ENCODE measurements at places on chromosomes 4 and X. TPM values are rescaled to one million over a fixed set of nuclear protein-coding genes. Genes with fewer than 3 reads are reported as not detected.

The TCP11X2 gene
- not detected for total RNA-seq

The RNF113A gene
- 27.0 TPM for total RNA-seq

The MAGEA9B gene
- total RNA-seq: not detected

The FHDC1 gene
- 0.53 TPM for total RNA-seq

The ADGRG2 gene
- not detected for total RNA-seq

The UCHL1 gene
- not detected for total RNA-seq

The AKAP14 gene
- total RNA-seq: not detected

DNA sequence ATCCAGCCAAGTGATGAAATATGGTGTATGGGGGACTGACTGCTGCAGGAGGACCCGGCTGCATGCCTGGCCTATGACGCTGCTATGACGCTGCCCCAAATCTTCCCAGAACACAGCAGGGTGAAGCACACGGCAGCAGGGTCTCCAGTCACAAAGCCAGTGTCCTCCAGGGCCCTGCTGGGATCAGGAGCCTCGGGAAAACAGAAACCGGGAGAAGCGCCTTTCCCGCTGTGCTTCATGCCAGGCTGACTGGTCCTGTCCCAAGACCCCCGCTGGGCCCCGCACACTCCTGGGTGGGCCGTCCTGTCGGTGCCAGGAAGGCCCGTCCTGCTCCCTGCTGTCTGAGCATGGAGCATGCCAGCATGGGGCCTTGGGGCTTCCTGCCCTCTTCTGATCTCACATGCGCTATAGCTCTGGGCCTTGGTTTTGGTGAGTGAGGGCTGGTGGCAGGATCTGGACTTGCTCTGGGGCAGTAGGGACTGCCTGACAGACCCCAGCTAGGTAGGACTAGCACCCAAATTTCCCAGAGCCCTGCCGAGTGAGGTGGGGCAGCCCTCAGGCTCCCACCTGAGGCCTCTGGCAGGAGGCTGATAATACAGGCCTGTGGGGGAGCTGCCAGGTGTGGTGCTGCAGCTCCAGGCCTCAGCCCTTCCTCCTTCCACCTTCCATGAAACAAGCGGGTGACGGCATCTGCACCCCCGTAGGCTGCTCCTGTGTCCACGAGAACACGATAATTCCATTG, 64.0 kb downstream of the ACOX3 start:
- DNase-seq: no peak

- no peak for DNase-seq
These were observed 23.5 kb downstream of the SPCS3 start for GRCh38 chr4:176343286-176343685.

DNA sequence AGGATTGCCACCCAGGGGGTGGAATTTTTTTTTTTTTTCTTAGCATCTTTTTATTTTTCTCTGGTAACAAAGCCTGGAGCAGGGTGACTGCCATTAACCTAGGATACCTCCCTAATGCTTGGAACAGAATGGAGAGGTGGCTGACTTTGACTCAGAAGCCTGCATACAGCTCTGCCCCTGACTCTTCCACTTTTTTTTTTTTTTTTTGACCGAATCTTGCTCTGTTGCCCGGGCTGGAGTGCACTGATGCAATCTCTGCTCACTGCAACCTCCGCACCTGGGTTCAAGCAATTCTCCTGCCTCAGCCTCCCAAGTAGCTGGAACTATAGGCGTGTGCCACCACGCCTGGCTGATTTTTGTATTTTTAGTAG, 341 bp upstream of the SLC2A9 start:
- DNase-seq: no peak

- DNase-seq: no peak
These were observed 45.8 kb downstream of the EVC2 start for GRCh38 chr4:5662555-5662954.

DNA sequence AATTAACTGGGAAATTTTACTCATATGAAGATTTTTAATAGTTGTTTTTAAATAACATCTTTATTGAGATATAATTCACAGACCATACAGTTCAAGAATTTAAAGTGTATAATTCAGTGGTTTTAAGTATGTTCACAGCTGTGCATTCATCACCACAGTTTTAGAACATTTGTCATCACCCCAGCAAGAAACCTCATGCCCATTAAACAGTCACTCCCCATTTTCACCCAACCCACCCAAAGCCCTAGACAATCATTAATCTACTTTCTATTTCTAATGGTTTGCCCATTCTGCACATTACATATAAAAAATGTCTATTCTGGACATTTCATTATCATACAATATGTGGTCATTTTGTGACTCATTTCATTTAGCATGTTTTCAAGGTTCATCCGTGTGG, 2.8 kb downstream of the UPRT start:
- DNase-seq: no peak

DNA sequence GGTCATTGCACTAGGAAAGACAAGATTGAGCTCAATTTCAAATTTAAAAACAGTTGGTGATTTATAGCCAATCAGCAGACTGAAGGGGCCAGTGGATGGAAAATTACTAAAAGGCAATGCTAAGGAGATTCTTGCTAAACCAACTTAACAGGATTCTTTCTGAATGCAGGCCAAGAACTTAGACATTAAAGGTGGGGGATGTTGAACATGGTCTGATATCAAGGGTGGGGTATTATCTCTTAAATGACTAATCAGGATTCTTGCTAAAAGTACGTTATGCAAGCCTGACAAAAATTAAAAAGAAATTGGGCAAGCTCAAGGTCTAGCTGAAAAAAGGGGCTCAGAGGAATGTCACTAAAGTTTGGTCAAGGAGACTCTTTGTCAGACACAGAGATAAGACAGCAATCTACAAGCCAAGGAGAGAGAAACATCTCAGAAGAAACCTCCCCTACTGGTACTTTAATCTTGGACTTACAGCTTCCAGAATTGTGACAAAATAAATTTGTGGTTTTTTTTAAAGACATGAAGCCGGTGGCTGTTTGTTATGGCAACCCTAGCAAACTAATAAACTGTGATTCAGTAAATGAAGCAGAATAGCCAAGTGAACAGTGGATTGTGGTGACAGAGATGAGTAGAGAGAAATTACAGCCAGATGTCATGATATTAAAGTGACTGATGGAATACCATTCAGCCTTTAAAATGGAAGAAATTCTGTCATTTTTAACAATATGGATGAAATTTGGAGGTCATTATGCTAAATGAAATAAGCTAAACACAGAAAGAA, 120.3 kb upstream of the KLHL4 start:
- DNase-seq: no peak

DNA sequence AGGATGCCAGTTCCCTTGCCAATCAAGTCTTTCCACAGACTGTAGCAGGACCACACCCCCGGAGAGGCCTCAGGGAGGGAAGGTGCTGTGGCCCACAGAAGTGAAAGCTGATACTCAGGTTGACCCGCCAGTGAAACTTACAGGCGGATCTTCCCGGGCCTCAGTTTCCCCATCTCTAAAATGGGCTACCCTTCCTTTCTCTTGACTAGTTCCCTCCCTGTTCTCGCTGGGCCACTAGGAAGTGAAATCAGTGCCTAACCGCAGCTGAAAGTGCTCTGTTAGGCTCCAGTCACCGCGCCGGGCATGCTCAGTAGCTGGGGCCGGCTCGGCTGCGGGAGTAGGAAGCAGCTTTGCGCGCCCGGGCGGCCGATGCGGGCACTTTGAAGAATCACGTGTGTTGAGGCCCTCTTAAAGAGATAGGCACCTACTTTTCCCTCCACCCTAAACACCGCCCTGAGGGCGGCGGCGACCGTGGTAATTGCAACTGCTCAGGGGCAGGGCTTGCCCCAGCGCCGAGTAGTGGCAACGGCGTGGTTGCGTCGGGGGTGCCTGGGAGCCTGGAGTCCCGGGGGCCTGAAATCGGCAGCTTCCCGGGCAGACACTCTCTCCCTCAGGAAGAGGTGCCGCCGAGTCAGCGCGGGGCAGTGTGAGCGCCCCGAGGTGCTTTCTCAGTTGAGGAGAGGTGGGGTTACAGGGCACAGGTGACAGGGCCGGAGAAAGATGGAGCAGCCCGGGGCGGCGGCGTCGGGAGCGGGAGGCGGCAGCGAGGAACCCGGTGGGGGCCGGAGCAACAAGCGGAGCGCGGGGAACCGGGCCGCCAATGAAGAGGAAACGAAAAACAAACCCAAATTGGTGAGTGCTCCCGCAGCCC, at the start of gene DIAPH2:
TSS of gene DIAPH2 (plus strand) at position 504 of the 871 bp plus-strand sequence.
- DNase-seq: peak; percentile 81

- no peak for DNase-seq
These were observed 132.2 kb upstream of the C1QTNF7 start for GRCh38 chr4:15295421-15296162.

- no peak for DNase-seq
These were observed 21.1 kb downstream of the HOPX start for GRCh38 chr4:56659946-56660345.

DNA sequence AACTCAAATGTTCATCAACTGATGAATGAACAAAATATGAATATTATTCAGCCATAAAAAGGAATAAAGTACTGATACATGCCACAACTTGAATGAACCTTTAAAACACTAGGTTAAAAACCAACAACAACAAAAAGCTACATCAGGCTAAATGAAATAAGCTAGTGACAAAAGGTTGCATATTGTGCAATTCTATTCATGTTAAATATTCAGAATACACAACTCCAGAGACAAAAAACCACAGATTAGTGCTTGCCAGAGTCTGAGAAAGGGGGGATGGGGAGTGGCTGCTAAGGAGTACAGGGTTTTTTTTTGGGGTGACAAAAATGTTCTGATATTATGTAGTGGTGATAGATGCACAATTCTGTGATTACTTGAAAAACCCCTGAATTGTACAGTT, 58.5 kb downstream of the HAUS3 start:
- no peak for DNase-seq

DNA sequence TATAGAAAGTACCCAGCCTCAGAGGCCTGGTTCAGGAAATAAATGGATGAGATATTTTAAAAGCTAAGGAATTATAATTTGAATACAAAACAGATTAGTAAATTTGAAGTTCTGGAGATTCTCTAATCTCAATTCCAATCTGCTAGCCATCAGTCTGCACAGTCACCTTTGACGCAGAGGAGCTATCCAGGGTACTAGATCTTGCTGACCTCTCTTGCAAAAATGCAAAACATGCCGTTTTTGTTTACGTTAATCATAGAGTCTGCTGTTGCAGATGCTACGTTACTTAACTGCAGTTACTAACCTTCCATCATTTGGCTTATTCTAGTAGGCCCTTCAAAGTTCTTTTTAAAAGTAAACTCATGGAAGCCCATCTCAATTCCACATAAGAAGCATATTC, 10.4 kb downstream of the CCSER1 start:
- DNase-seq: no peak

DNA sequence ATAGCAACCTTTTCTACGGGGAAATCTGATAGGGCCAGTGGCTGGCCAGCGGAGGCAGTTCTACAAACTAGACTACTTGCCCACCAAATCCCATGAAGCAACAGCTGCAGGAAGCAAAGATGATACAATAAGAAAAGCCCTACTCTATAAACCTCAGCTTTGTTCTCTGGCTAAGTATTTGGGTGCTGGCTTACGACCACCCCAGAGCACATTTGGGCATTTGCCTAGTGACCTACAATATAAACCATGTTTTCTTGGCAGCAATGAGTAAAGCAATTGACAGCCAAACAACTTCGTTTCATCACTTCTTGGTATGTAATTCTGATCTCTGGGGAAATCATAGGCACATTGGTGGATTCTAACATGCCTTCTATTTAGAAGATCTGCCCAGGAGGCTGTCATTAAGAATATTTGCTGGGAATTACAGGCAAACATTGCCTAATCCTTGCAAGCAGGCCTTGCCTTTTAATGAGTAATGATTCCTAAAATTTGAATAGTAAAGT, 7.5 kb upstream of the LHFPL1 start:
- no peak for DNase-seq

- DNase-seq: no peak
These were observed 8.0 kb upstream of the MSL3 start for GRCh38 chrX:11750046-11750445.

DNA sequence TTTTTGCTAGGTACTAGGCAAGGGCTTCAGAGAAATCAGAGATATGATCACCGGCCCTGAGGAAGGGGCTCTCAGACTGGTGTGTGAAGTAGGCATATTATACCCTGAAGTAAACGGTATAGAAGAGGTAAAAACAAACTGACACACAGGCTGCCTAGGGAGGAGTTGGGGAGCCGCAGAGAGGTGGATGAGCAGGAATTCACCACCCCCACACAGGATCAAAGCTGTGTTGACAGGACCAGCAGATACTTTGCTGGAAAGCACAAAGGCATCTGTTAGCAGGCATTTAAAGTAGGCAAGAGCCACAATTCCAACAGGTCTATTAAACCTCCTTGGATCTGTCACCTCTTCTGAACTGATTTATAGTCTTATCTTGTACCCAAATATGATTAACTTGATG, 71.8 kb upstream of the GPR34 start:
- no peak for DNase-seq

DNA sequence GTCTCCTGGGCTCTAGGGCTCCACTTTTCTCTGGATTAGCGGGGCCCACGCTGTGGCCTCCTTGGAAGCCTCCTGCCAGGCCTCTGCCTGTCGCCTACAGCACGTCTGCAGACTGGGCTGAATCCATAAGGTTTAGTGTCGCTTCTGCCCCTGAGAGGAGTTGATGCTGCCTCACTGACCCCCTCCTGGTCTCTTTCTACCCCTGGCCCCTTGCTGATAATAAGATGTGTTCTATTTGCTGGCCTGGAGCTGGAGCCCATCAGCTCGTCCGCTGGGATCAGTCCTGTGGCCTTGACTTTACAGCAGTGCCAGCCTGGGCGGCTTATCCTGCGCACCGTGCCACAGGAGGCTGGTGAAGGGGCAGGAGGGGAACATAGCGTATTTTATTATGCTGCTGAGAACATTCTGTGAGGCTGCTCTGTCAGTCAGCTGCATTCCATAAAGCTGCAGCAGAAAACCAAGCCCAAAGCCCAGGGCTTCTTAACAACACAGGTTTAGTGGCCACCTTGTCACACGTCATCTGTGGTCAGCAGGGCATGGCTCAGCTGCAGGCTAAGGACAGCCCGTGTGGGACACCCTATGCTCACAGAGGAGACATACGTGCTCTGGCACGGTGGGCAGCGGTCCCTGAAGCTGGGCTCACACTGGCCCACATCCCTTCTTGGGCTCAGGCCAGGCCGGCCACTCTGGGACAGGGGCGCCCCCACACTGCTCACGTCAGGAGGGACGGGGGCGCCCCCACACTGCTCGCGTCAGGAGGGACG, 29.3 kb upstream of the HGFAC start:
- no peak for DNase-seq

DNA sequence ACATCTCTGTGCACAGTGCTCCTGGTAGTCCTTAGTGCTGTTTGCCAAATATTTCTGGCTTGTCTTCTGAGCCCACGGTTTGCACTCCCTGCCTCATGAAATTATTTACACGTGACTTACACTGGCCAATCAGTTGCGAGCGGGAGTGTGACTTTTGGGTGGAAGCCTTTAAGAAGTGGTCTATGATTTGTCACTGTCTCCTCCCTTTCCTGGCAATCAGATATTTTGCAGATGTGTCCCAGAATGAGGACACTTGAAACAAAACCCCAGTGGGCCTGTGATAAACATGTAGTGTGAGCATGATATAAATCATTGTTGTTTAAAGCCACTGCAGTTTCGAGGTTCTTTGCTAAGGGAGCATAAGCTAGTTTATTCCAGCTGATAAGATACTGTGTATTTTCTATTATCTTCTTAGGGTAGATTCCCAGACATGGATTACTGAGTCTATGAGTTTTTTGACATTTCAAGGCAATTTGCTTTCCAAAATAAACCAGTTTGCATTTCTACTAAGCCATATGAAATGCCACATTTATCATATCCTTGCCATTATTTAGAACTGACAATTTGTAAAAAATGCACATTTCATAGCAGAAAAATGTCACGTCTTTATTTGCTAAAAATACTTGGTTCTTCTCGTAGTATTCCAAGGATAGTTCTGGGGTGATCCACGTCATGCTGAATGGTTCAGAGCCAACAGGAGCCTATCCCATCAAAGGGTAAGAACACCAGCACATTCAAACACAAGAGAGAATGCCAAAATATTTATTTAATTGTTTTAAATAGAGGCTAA, 12.0 kb downstream of the BST1 start:
- DNase-seq: no peak
